ENCODE measurements at places on chromosomes 1 and 21.

DNA sequence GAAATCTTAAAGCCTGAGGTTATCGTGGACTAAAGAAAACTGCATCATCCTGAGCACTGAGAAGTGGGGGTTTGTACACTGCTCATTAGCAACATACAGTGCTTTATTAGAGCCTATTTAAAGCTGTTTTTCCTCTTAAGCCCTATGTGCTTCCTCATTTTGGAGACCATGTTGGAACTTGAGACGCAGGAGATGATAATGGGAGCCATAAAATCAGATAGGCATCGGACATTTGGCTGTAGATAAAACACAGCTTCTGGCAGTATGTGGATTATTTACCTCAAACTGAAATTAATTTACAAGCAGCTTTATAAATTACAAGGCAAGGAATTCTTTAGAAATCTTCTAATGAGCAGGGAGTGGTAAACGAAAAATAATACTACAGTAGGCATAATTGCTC lies 147.7 kb upstream of the IVNS1ABP start:
- no peak for DNase-seq

- DNase-seq = peak; percentile 73
Observed at GRCh38 chr1:159924025-159924790, 1.1 kb downstream of the TAGLN2 start.

- DNase-seq = no peak
Observed at GRCh38 chr1:94118471-94118870, 2.5 kb downstream of the ABCA4 start.

GRCh38 chr21:18274370-18274769 lies 29.7 kb downstream of the CHODL start:
- no peak for DNase-seq

DNA sequence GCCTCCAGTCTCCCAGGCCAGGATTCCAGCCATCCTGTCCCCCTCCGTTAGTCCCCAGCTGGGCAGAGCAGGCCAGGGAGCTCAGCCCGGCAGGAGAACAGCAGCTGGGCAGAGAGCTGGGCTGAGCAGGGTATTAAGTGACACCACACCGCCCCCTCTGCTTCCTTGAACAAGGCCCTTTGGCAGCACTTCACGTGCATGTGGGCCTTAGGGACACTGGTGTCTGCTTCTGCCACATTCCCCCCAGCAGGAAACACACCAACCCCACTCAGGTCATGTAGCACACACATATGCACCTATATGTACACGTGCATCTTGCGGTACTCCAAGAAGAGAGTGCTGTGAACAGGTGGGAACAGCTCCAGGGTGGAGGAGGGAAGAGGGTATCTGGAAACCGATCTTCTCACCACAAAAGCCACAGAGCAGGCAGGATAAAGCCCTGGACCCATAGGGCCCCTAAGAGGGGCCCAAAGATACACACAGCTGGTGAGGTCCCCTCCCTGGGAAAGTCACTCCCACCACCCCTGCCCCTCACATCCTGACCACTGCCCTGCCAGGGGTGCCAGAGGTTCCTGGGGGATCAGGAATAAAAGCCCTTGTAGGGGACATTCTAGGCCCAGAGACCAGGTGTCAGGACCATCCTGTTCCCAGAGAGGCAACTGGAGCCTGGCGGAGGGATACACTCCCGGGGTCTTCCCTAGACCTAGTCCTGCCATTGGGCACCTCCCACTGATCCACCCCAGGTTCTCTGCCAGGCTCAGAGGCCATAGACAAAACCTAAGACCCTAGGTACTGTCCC lies 4.5 kb downstream of the EPHA2 start:
- DNase-seq = no peak

GRCh38 chr1:211088156-211088555 lies 45.8 kb downstream of the KCNH1 start:
- no peak for DNase-seq

GRCh38 chr1:169521226-169521625 lies 35.5 kb upstream of the SLC19A2 start:
- DNase-seq = no peak

All from effector CD4-positive, alpha-beta T cell (primary cell).